ENCODE measurements at places on chromosomes 3 and 15.

DNA sequence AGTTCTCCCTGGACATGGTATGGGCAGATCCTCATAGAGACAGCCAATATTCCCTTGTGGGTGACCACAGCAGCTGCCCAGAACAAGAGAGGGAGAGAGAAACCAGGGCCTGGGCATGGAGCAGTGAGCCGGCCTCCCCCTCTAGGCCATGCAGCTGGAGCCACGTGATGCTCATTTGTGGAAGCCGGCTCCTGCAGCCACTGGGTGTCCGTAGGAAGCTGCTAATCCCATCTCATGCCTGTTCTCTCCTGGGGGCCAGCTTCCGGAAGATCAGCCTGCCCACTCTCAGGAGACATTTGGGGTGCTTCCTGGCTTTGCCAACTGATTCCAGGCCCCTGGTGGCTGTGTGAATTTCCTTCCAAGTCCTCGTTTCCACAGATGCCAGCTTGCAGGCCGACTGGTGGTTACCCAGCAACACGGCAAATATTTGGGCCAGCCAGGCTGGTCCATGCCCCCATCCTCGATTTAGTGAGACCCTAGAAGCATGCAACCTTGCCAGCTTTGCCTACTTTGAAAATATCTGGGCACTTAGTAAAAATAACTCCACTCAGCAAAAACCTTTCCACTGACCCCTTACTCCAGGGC lies 55.3 kb downstream of the LINGO1 start:
- no peak for DNase-seq

GRCh38 chr3:187624588-187624987 lies 45.6 kb downstream of the SST start:
- DNase-seq: no peak

GRCh38 chr15:35741881-35742280 lies 195.9 kb upstream of the DPH6 start:
- no peak for DNase-seq

DNA sequence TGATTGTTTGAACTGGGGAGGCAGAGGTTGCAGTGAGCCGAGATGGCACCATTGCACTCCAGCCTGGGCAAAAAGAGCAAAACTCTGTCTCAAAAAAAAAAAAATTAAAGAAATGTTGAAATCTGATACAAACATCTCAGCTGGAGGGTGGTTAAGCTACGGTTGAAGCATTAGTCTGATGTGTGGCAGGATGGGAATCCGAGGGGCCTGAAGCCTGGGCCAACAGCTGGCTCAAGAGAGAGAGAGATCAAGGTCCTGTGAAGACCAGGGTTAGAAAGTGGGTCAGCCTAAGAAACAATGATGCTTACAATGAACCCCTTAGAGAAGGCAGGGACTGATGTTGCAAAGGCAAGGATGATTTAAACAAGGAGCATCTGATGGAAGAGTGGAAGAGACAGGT lies 69.8 kb downstream of the CD200R1L start:
- DNase-seq: no peak

- no peak for DNase-seq
These were observed 36.7 kb downstream of the RGMA start for GRCh38 chr15:93052090-93052879.

DNA sequence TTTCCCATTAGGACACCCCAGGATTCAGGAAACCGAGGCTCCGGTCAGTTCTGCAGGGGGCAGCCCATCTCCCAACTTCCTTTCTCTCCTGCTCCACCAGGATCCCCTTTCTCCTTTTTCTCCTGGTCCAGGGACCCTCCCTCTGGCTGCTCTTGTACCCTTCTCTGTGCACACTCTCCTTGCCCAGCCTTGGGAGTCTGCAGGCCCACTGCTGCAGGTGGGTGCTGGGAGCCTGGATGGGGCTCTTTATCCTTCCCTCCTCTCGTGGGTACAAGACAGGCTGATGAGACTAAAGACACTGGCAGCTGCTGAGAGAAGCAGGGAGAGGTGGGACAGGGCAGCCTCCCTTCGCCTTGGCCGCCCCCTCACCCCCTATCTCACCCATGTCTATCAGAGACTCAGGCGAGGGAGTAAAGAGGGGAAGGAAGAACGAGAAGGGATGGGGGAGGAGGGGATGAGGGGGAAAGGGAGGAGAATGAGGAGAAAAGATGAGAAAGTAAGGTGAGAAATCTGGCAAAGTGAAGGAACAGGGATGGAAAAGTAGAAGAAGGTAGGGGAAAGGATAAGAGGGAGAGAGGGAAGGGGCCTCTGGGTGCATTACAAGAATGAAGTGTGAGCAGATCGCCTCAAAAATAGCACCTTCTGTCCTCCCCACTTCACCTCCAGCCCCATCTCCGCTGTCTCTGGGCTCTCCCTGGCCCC lies 45.2 kb downstream of the ITGA11 start:
- no peak for DNase-seq

- DNase-seq: no peak
These were observed 2.6 kb downstream of the LRRC3B start for GRCh38 chr3:26625187-26625586.

DNA sequence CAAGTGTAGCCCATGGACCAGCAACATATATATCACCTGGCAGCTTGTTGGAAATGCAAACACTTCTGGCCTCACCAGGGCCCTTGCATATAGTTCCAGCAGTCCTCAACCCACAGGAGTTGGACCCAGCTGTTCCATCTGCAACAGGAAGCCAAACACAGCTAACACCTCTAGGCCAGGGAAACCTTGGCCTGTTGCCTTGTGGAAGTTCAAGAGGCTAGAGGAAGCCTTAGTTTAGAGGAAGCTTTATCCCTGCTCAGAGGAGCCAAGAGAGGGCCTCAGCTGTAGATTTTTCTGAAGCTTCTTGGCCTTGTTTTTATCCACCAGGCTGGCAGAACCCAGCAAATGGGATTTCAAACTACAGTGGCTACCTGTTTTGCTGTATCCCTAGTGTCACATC lies 11.4 kb downstream of the FHIT start:
- DNase-seq: no peak

- DNase-seq: no peak
These were observed 8.3 kb downstream of the EXOSC7 start for GRCh38 chr3:44984335-44984734.

- no peak for DNase-seq
These were observed 74.9 kb upstream of the EPHA3 start for GRCh38 chr3:89032346-89033013.

DNA sequence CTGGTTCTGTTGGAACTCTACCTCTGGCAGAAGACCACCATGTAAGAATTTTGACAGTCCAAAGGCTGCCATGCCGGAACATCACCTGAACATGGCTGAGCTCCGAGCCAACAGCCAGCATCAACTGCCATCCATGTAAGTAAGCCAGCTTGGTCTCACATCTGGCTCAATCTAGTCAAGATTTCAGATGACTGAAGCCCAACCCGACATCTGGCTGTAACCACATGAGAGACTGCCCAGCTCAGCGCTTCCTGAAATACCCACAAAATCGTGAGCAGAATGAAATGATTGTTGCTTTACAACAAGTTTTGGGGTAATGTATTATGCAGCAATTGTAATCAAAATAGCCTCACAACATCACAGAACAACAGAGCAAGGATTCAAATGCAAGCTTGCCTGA lies 32.9 kb downstream of the GHSR start:
- DNase-seq: no peak

Measured in activated CD4-positive, alpha-beta T cell treated with anti-CD3 and anti-CD28 coated beads, Interleukin-2, amount 50 U/mL, for 4 hours (primary cell).